ENCODE measurements at places on chromosomes 3 and 15. TPM values are rescaled to one million over a fixed set of nuclear protein-coding genes. Genes with fewer than 3 reads are reported as not detected.

The RPLP1 gene
- 1,562 TPM for total RNA-seq

- DNase-seq = no peak
Observed at GRCh38 chr15:52382647-52383046, 87.0 kb upstream of the MYO5C start.

DNA sequence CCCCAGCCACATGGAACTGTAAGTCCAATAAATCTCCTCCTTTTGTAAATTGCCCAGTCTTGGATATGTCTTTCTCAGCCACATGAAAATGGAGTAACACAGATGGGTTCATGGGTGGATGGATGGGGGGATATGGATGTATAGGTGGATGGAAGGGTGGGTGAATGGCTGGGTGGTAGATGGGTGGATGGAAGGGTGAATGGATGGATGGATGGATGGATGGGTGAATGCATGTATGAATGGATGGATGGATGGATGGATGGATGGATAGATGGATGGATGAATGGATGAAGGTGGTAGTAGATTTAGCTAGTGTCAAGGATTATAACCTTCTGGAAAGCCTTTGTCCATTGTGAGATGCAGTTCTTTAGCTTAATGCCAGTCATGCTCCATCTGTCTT is 146.1 kb upstream of the ATP2B2 start:
- DNase-seq = no peak

DNA sequence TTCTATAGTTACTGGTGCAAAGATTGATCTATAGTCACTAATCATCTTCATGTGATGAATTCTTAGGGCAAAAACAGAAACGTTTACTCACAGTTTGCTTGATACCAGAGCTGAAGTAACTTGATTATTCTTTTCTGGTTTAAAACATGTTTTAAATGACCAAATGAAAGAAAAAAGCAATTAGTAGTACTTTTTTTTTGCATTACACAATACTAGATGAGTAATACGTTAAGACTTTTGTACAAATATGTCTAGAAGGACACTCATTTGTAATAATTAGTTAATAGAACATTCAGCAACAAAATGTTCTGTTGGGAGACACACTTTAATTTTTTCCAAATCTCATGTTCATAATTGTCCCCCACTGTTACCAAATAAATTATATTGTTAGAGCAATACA is 523.2 kb downstream of the SOX2 start:
- no peak for DNase-seq

DNA sequence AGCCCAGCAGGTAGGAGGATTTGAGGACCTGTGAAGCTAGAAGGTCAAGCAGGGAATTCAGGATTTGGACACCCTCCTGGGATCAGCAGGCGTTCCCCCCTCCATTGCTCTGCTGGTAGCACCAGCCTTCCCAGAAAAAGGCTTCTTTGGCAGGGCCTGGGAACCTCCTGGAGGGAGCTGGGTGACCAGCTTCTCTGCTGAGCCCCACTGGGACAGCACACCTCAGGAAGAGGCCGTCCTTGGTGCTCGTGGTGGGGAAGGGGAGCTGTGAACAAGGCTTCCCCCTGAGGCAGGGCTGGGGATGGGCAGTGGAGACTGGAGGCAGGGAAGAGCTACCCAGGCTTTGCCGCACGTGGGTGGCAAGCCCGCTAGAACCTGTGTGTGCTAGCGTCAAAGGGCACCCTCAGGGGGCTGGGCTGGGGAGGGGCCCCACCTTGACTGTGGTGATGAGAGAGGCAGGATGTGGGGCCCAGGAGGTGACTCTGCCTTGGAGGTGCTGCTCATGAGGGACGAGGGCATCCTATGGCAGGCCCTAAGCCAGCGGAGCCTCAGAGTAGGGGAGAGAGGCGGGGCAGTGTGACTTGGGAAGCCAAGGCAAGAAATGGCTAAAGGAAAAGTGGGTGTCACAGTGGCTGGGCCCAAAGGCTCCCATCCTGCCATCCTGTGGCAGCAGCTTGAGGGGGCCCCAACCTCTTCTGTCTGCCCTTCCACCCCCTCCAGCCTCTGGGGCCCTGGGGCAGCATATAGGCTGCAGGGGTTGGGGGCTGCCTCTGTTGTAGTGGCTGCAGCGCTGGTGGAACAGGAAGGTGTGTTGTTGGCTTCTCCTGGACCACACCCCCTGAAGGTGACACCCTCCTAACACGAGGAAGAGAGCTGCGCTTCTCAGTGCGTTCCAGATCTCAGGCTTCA is 20.7 kb downstream of the KLF13 start:
- no peak for DNase-seq

Measured in mucosa of gallbladder (tissue), 1 donor.